ENCODE measurements at places on chromosomes 11 and 22.
A peak's percentile ranks its signal among the peaks of the same experiment; 100 is the strongest.

GRCh38 chr11:117337076-117337475 is 9.4 kb downstream of the CEP164 start:
- no peak for DNase-seq

GRCh38 chr11:2205214-2205720 is 33.7 kb upstream of the TH start:
- no peak for DNase-seq

DNA sequence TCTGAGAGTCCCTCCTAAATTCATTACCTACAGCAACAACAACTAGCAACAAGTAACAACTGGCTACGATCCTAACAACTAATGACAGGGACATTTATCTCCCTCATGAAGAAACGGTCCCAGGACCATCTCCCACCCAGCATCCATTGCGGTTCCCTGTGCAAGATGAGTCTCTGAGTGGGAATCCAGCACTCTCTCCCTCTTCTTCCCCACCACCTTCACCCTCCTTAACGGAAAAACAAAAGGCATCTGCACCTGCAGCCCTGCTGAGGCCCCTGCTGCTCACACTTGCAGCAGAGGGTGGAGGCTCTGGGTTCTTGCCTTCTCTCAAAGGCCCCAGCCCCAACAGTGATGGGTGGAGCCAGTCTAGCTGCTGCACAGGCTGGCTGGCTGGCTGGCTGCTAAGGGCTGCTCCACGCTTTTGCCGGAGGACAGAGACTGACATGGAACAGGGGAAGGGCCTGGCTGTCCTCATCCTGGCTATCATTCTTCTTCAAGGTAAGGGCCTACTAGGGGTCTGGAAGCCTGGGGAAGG is at the start of gene CD3G:
TSS of gene CD3G (plus strand) at position 364 of the 535 bp plus-strand sequence. CDS start at position 444, 80 bp downstream.
- no peak for DNase-seq

GRCh38 chr11:2577031-2577990 is 122.5 kb downstream of the KCNQ1OT1 start:
- DNase-seq: no peak

- no peak for DNase-seq
Measured at GRCh38 chr11:71951741-71952310, 23.0 kb downstream of the RNF121 start.

- DNase-seq: no peak
Measured at GRCh38 chr11:95229993-95230809, 801 bp downstream of the SESN3 start.

- no peak for DNase-seq
Measured at GRCh38 chr11:44973632-44974401, 23.1 kb upstream of the TP53I11 start.

DNA sequence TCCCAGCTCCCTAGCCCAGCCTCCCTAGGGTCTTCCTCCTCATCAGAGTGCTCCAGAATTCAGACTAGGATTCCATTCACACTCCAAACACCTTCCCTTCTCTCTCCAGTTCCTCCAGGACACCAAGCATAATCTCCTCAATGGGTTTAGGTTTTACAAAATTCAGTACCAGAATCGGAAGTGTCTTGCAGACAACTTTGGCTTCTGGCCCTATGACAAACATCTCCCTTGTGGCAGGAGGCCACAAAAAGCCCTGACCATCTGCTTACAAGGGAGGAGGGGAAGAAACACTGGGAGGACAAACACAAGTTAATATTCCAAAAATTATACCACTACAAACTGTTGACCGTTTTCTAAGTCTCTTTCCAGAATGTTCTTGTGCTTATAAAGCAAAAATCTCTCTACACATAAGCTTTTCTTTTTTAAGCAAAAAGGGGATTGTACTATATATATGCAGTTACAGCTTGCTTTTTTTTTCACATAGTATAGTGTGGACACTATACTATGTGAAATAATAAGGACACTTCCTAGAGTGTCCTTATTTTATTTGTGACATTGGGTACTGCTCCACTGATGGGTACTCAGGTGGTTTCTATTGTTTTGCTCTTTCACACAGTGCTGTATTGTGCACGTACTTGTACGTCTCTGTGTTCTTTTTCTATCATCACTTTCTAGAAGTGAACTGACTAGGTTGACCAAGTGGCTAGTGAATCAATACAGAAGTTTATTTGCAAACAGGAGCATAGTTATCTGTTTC is 78.7 kb downstream of the BDNF start:
- DNase-seq: no peak

- DNase-seq: no peak
Measured at GRCh38 chr11:46429717-46430116, 38.1 kb upstream of the CHRM4 start.

- DNase-seq: no peak
Measured at GRCh38 chr22:21951931-21952465, 650 bp downstream of the PPM1F start.

DNA sequence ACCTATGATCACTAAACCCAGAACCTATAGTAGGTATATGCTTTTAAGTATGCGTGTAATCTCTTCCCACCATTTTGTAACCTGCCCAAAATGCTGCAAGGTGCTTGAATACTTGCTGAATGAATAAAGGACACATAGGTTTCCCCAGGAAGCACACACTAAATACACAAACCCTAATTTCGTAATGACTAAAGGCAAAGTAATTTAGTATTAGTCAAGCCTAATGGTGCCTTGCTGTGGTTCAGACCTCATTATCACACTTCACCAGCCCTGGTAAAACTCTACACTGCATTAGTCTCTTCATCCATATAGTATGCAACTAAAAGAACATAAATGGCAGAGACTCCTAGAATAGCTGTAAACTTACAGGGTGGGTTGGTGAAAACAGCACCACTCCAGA is 289.0 kb upstream of the PITPNB start:
- DNase-seq: no peak

DNA sequence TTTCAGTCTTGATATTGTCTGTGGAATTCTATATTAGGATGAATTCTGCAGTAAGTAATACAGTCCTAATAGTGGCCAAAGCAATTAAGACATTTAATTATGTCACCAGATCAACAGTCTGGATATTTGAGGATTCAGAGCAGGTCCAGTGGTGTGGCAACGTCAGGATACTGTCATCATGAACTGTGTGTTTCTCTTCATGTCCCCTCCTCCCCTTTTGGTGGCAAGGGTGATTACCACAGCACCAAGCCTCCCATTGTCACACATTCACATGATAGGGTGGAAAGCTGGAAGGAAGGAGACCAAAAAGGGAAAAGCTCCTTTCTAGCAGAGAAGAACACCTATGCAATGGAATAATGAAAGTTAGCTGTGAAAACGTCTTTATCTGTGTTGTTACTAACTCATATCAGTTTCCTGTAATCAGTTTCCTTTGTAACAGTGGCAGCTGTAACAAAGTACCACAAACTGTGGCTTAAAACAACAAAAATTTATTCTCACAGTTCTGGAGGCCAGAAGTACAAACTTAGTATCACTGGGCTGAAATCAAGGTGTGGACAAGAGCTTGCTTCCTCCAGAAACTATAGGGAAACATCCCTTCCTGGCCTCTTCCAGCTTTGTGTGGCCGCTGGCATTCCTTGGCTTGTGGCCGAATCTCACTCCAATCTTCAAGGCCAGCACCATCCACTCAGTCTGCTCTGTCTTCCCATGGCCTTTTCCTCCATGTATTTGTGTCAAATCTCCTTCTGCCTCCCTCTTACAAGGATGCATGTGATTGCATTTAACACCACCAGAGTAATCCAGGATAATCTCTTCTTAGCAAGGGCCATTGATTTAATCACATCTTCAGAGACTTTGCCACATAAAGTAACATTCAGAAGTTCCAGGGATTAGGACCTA is 6.5 kb upstream of the RBM14 start:
- DNase-seq: no peak

- no peak for DNase-seq
Measured at GRCh38 chr11:109858152-109858551, 235.0 kb upstream of the ZC3H12C start.

DNA sequence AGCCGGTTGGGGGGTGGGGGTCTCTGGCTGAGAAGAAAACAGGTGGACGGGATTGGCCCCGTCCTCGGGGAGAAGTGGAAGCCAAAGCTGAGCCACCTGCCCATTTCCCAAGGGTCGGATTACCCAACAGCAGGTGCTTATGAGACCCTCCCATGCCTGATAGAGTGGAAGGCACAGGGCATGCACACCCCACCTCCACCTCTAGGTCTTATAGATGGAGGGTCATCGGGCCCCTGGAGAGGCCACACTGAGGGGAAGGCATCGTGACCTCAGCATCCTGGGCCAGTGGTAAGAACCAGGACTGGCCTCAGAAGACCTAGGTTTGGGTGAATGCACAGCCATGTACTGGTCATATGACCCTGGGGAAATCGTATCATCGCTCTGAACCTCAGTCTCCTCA is 85.9 kb downstream of the BUD13 start:
- no peak for DNase-seq

- DNase-seq: no peak
Measured at GRCh38 chr22:42303396-42304323, 33.2 kb upstream of the TCF20 start.

GRCh38 chr22:45769569-45770210 is 98.1 kb downstream of the ATXN10 start:
- no peak for DNase-seq

DNA sequence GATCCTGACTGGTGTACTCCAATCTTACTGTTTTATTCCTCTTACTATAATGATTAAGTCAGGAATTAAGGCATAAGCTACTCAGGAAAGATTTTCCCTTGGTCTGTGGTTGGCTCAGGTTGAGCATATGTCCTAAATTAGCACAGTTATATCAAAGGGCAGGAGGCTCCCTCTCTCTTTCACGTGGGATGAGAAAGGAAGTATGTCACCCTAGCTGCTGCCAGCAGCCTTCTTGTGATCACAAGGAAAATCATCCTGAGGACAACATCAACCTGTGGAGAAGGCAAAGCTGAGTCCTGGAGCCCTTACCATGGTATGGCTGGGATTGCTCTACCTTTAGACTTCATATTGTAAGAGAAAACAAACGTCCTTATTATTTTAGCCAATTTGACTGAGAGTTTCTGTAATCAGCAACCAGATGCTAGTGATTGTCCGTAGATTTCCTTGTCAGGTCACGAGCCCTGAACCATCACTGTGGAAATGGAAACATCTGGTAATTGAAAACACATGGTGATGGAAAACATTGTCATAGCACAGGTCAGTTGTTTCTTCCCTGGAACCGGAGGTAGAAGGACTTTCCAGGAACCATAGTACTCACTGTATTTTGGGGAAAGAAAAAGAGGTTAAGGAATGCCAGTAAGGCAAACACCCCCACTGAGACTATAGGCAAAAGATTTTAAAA is 40.6 kb upstream of the DEUP1 start:
- DNase-seq: no peak

GRCh38 chr11:112972399-112973145 is 11.4 kb downstream of the NCAM1 start:
- DNase-seq: no peak

GRCh38 chr11:45847911-45848316 is 639 bp downstream of the CRY2 start:
- peak; percentile 64 for DNase-seq

DNA sequence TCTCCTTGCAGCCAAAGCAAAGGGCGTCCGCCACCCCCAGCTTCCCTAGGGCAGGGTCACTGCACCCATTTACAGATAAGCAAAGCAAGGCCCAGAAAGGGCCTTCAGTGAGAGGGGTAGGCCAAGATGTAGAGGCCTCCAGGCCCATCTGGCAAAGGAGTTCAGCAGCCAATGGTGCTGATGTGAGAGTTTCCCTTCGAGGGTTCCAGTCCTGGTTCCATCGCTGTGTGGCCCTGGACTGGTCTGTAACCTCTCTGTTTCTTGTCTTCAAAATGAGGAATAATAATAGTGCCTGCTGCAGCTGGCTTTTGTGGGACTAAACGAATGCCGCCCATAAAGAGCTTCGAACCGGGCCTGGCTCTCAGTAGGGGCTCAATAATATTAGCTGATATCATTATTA is 4.0 kb downstream of the ELFN2 start:
- no peak for DNase-seq

- no peak for DNase-seq
Measured at GRCh38 chr22:18110954-18111758, 547 bp downstream of the TUBA8 start.

DNA sequence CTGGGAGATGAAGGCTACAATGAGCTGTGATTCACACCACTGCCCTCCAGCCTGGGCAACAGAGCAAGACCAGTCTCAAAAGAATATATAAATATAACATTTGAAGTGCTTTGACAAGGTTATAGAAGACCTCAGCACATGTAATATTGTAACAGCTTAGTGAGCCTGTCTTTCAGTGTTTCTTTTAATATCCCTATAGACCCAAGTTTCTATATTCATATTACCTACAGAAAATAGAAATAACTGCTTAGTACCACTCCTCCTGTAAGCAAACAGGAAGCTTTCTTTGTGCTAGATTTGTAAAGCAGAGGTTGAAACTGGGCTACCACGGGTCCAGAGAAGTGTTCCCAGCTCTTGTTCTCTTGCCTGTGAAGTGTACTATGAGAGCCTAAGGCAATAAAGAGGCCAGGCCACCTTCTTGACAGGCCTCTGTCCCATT is 68.2 kb downstream of the PPP2R1B start:
- DNase-seq: no peak

- DNase-seq: no peak
Measured at GRCh38 chr11:72005347-72006260, 6.9 kb downstream of the IL18BP start.

- peak; percentile 92 for DNase-seq
Measured at GRCh38 chr11:45105233-45105983, 41.0 kb upstream of the PRDM11 start.

DNA sequence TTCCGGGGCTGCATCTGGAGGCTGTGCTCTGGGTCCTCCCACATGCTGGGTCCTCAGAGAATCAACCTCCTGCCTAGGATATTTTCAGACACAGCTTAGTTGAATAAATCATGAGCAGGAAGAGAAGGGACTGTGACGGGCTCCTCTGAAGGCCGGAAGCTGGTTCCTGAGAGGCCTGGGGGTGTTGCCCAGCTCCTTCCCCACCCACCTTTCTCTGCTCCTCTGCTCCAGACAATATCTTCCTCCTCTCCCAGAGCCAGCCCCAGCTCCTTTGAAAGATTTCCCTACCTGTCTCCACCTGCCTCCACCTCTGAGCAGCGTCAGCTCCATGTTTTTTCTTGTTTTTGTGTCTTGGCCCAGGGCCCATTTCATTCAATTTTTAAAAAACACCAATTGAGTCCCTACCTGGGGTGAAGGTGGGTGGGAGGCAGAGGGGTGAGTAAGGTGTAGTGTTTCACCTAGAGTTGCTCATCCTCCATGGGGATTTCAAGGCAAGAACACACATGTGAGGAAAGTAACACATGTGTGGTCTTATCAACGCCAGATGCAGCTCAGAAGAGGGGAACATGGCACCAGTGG is 24.8 kb upstream of the THY1 start:
- no peak for DNase-seq

DNA sequence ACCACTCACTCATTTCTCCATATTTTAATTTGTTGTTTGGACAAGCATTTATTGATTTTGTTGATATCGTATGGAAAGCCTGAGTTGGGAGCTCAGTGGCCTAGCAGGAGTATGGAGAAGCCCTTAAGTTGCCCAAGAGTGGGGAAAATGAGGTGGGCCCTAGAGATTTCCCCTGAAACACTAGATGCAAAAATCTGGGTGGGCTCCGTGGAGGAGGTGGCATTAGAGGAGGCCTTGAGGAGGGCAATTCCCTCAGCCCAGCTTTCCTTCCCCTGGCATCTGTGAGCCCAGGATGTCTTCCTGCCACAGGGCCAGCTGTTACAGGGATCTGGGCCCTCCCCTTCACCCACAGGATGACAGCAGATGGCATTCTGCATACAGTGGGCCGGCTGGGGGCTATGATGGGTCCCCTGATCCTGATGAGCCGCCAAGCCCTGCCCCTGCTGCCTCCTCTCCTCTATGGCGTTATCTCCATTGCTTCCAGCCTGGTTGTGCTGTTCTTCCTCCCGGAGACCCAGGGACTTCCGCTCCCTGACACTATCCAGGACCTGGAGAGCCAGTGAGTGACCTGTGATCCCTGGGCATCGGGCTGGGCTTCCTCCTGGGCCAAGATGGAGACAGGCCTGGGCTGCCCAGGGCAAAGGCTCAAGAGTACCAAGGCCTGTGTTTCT is 21.6 kb upstream of the SLC22A12 start:
- no peak for DNase-seq
